ENCODE measurements at places on chromosomes 5 and 9.
A peak's percentile ranks its signal among the peaks of the same experiment; 100 is the strongest.

DNA sequence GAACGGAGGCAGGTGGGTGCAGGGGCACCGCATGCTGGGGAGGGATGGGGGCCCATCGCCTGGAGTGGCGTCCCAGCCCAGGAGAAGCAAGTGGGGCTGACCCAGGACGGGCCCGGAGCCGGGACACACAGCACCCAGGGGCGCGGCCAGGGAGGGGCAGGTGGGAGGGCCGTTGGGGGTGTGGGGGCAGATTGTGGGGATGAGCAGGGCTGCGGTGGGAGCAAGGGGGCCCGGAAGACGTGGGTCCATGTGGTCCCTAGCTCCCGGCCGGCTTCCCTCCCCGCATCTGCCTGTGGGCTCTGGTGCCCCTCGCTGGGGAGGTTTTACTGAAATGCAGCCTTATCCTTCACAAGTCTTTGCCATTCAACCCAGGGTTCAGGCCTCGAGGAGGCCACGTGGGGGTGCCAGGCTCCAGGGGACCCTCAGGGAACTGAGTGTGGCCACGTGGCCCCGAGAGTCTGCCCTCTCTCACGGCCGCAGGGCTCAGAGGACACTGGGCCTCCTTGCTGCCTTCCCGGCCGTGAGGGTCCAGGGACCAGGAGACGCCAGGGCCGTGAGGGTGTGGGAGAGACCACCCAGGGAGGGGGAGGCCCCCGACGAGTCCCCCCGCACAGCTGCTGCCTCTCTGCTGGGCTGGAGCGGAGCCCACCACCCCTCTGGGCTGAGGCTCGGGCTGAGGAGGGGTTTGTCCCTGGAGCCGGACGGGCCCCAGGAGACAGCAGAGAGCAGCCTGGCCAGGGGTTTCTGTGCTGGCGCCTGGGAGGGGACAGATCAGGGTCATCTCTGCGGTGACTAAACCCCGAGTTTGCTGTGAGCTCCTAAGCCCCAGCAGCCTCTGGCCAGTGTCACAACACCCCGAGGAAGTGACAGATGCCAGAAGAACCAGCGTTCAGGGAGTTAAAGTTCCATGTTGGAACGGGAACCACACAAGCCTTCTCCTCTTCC, 35.2 kb downstream of the SLC9A3 start:
- DNase-seq: no peak

- no peak for DNase-seq
Observed at GRCh38 chr5:175671013-175671412, 13.1 kb downstream of the HRH2 start.

- DNase-seq: no peak
Observed at GRCh38 chr5:104793755-104794080, 1231.1 kb upstream of the NUDT12 start.

GRCh38 chr5:1294835-1295649, at the start of gene TERT:
TERT (minus strand) TSS chr5:1295068; CDS start chr5:1294989, 79 bp downstream.
- DNase-seq: peak; percentile 89

Measured in GM13977 (cell line).